ENCODE measurements at places on chromosomes 1 and 21.

DNA sequence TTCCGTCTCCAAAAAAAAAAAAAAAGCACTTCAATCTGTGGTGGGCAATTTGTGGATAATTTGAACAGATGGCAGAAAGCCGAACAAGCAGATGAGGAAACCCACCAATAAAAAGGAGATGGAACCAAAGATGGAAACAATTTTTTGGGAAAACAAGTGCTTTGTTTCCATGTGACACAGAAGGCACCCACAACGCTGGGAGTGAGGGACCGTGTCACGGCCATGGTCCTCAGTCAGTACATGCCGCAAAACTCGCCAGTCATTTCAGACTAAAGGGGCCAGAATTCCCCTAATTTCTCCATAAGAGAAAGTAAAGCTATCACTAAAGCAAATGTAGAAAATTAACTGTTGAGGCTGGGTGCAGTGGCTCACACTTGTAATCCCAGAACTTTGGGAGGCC lies 5.0 kb downstream of the CCNL2 start:
- DNase-seq, result no peak

DNA sequence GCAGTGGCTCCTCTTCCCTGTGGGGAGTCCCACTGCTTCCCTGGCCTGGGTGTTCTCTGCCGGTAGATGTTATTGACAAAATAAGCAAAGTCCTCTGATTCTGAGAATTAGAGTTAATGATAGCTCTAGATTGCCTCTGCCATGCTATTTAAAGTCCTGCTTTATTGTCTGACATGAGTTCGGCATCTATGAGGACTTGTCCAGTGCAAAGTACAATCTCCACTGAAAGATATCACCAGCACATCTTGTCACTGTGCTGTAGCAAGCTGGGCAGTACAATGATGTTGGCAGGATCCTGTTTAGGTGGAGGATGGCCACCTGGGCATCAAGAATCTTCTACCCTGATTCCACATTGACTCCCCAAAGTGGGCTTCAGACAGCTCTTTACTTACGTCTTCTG lies 54.0 kb upstream of the ATP5PO start:
- no peak for DNase-seq

DNA sequence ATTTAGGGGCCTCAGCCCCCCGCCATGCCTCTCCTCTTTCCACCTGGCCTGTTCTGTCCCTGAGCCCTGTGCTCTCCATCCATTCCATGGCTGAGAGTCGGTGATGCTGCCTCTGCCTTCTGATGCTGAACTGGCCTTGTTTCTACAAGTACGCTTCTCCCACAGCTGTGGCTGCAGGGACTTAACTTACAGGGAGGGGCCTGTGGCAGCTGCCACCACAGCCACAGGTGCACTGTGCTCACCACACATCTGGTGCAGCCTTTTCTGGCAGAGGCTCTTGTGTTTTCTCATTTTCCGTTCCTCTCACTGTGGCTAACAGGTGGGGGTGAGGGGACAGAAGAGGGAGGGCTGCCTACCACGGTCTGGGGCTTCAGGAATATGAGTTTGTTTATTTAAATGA lies 4.2 kb downstream of the FMO1 start:
- DNase-seq, result peak; percentile 97

DNA sequence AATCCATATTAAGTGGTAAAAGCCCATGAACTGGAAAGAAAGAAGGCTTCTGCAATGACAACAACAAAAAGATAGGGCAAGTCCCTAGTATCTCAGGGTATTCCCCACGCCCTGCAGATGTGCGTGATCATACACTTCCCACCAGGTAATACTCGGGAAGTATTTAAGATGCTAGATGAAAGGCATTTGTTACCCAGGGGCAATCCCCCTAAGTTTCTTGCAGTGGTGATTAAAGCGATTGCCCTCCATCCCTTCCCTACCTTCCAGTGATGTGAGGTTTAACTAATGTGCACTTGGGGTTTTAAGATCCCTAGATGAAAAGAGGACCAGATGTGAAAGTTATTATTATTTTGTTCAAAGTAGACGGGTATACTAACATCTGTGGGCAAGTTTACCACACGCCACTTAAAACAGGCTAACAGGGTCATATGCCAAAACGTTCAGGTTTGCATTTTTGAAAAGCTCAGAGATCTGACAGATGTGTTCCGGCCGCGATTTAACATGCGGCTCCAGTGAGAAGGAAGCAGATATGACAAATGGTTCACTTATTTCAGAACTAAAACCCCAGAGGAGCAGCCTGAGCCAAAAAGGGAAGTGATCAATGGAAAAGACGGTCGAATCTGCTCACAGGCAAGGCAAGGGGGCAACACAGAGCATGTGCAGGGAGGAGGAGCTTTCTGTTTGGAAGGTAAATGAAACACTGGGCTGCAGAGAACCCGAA lies 17.4 kb downstream of the TIAM1 start:
- DNase-seq, result peak; percentile 78

DNA sequence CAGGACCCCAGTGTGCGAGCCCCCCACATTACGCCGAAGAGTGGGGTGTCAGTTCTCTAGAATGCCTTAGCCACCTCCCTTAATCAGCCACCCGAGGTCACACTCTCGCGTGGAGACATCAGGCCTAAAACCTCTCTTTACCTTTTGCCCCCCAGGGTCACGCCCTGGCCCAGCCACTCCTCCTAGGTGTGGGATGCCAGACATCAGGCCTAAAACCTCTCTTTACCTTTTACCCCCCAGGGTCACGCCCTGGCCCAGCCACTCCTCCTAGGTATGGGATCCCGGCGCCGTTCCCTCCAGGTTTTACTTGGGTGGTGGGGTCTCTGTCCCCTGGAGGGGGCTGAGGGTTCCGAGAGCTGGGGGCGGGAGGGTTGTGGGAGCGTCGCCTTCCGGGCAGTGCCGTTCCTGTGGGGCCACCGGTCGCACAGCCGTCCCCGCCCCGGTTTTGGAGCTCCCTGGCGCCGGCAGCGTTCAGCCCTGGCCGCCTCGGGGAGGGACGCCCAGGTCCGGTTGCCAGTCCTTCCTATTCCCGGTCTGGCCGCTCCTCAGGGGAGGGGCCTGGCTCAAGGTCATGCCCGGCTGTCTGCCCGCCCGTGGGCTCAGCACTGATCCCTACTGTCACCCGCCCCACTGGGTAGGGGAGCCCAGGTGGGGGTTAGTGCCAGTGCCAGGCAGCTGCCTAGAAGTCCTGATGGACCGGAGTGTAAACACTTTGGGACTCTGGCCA lies 882 bp downstream of the VPS13D start:
- DNase-seq, result no peak

DNA sequence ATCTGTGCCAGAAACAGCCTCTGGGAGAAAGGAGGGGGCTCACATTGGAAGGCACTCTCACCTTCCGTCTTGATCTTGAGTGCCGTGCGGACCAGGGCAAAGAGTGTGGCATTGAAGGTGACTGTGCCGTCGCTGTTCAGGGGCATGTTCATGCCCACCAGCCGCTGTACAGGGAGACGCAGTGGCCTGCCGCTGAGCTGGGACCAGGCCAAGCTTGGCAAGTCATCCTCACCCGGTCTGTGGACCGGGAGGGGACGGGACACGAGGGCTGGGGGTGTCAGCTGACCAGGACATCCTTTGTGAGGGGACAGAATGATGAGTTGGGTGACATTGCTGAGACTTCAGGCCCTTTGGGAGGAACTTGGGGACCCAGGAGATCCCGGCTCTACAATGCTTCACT lies 25.0 kb upstream of the KIF21B start:
- no peak for DNase-seq

DNA sequence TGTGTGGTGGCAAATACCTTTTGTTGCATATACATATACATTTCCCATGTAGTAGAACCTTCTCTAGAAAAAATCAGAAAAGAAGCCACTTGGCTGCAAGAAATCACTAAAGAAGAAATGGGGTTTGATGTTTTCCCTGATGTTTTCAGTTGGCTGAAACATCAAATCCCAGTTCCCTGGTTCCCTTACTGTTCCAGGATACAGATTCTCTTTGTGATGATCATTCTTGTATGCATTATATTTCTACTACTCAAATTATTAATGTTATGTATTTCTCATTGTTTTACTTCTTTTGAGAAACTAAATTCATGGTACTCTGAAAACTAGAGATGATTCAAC lies 7.6 kb downstream of the RNU1-2 start:
- DNase-seq, result peak; percentile 60

- no peak for DNase-seq
Observed at GRCh38 chr1:43779805-43780403, 72.6 kb downstream of the ST3GAL3 start.

All from NAMALWA (cell line).